ENCODE measurements at places on chromosomes 5 and 9.
A peak's percentile ranks its signal among the peaks of the same experiment; 100 is the strongest.

DNA sequence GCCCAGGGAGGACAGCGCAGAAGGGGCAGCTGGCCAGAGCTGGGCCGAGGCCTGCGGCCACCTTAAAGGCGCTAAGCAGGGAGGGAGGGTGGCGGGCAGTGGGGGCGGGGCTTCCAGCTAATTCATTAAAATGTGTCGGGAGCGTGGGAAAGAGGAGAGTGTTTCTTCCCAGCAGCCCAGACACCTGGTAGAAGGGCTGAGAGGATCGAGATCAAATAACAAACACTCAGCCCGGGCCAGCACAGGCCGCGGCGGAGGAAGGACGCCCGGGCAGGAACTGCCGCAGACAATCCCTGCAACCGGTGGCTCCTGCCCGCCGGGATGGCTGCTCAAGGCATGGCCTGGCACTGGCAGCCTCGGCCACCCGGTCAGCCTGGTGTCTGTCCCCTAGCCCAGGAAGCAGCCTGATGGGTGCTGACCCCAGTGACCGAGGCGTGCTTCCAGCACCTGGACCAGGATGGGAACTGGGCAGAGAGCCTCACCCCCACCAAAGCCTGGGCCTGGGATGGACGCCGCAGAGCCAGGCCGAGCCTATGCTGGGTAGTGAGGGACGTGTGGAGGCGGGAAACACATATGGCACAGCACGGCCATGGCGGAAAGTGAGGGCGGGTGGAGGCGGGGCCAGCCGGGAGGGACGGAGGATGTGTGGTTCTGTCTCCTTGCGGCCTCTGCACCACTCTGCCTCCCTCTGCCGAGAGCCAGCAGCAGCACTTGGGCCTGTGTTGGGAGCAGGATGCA lies 3.2 kb upstream of the NRARP start:
- DNase-seq = peak; percentile 58

GRCh38 chr5:56358703-56359681 lies 125.9 kb upstream of the ANKRD55 start:
- no peak for DNase-seq

GRCh38 chr9:124216474-124217176 lies 41.1 kb upstream of the NEK6 start:
- DNase-seq = peak; percentile 66

DNA sequence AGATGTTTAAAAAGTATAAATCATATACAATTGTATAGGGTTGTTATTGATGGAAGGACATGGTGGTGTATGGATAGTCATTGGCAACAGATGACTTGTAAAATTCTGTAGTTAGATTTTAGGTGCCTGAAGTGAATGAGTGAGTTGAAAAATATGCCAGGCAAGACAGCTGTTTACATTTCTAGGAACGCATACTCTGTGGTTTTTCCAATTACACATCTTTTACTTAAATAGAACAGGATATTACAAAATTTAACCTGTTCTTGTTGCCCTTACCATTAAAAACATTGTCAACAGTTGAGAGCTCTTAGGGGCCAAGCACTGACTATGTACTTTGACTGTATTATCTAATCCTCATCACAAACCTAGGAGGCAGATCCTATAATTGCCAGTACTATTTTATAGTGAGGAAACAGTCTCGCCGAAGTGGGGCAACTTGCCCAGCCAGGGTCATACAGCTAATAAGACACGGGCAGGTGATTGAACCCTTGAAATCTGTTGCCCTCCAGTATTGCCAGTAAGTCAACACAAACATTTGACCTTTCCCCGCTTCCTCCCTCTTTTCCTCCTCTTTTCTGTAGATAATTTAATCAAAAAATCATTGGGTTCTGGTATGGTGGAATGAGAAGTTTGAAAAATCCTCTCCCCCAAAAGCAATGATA lies 88.6 kb downstream of the MACROH2A1 start:
- no peak for DNase-seq

DNA sequence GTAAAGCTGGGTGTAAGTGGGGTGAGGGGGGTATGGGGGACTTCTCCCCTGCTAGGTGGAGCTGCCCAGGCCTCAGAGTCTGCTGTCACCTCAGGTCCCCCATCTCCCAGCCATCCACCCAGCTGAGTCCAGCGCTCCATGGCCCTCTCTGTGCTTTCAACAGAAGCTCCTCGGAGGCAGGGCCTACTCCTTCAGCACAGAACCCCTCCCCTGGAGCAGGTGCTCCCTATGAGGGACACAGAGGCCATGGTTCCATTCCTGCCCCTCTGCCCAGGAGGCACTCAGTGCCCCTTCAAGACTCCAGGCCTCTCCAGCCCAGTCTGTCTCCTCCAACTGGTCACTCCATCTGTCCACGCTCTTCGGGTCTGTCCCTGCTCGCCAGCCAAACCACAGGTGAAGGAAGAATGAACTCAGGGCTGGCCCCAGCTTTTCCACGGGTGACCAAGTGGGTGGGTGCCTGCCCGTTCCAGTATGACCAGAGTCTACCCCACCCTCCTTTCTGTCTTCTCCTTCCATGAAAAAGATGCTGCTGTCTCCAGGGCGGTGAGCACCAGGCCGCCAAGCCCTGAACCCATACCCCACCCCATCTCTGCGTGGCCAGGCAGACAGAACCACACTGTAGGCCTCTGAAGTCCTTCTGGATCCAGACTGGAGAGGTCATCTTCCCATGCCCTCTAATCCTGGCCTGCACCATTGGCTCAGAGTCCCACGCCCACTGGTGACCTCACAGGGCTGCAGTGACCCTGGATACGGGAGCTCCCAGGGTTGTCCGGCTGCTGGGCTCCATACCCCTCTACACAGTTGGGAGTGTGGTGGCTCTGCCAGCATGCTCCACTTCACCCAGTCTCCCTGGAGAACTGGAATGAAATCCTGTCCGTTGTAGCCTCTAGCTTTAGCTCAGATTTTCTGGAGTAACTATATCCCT lies 11.9 kb downstream of the GBGT1 start:
- DNase-seq = no peak
